Endodermal cell (in vitro differentiated cells): ENCODE measurements at places on chromosomes 13 and 19.

DNA sequence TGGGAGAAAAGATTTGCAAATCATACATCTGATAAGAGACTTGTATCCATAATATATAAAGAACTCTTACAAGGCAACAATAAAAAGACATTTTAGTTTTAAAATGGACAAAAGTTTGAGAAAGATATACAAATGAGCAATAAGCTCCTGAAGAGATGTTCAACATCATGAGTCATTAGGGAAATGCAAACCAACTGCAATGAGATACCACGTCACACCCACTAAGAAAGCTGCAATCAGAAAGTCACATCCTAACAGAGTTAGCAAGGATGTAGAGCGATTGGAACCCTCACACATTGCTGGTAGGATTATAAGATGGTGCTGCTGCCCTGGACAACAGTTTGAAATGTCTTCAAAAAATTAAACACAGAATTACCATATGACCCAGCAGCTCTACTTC is 50.3 kb downstream of the GSX1 start:
- no peak for DNase-seq

DNA sequence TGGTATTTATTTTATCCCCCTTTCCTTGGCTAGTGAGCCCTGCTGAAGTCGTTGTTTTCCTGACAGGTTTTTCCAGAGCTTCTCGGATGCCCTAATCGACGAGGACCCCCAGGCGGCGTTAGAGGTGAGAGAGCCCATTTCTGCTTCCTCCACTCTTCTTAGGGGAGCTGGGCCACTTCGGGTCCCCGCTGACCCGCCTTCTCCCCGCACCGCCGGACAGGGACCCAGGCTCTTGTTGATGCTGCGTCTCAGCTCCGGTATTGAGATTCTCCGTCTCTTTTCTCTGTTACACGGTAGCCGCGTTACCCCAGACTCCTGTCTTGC is 306 bp downstream of the SUGT1 start:
- DNase-seq: no peak

DNA sequence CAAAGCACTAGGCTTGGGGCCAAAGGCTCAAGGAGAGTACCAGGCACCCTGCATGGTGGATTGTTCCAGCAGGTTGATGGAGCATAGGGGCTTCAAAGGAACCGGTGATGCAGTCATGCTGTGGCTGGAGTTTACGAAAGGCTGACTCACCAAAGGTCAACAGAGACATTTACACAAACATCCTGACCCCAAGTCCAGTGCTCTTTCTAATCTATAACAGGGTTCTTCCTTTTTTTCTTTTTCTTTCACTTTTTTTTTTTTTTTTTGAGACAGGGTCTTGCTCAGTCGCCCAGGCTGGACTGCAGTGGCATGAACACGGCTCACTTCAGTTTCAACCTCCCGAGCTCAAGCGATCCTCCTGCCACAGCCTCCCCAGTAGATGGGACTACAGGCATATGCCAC is 35.6 kb upstream of the TPTE2 start:
- no peak for DNase-seq

GRCh38 chr13:97112446-97113152 is 109.5 kb upstream of the MBNL2 start:
- no peak for DNase-seq

DNA sequence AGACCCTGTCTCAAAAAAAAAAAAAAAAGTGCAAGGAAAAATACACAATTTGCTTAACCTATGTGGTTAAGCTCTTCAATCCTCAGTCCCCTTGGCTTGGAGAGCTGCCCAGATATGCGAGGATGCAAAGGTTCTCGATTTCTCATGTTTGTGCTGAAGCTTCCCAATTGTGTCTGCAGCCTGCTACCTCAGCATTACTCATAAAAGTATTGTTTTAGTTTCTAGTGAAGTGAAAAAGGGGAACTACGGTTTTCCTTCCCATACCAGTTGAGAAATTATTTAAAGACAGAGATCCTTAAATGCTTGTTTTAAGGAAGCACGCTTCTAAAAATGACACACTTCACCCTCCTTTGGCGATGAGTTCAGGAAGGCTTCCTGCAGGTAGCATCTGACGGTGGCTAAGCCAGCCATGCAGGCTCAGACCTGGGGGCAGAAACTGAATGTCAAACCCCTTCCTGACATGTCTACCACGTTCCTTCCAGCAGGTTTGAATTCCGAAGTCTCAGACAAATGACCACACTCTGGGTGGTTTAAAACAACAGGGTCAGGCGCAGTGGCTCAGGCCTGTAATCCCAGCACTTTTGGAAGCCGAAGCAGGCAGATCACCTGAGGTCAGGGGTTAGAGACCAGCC is 47.9 kb downstream of the RUBCNL start:
- DNase-seq: no peak

DNA sequence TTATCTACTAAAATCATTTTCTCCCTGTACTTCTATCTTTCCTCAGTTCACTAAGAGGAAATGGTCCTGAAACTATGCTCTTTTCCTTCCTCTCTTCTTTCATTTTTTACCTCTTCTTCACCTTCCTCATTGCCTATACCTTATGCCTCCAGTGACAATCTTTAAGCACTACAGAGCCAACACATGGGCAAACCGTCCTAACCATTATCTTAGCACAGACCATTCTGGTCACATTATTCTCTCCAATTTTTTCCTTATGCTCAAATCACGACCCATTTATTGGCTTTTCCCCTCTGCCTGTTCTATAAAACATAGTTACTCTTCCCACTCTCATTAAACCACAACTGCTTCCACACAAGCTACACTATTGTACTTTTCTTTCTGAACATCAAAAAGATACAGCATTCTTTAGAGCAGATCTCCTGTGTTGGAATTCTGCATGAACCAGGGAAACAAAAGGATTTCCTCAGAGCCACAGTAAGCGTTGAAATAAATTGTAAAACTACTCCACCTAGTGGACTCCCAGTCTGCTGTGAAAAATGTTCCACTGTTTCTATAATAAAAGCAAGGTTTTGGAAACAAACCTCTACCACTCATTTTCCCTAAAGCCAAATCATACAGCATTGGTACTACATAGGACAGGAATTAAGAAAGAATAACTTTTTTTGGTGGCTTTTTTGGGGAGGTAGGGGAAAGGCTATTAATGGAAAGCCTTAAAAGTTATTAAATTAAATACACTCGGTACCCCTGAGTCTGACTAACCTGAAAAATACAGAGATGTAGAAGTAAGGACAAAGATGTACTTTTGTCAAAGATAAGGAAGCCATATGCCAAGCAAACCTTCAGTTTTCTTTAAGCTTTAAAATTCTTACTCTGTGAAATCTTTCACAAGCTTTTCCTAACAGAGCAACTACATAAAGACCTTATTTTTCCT is 19.5 kb downstream of the NUFIP1 start:
- no peak for DNase-seq

- DNase-seq: peak; percentile 13
Measured at GRCh38 chr13:51271528-51272085, 49.4 kb downstream of the FAM124A start.

DNA sequence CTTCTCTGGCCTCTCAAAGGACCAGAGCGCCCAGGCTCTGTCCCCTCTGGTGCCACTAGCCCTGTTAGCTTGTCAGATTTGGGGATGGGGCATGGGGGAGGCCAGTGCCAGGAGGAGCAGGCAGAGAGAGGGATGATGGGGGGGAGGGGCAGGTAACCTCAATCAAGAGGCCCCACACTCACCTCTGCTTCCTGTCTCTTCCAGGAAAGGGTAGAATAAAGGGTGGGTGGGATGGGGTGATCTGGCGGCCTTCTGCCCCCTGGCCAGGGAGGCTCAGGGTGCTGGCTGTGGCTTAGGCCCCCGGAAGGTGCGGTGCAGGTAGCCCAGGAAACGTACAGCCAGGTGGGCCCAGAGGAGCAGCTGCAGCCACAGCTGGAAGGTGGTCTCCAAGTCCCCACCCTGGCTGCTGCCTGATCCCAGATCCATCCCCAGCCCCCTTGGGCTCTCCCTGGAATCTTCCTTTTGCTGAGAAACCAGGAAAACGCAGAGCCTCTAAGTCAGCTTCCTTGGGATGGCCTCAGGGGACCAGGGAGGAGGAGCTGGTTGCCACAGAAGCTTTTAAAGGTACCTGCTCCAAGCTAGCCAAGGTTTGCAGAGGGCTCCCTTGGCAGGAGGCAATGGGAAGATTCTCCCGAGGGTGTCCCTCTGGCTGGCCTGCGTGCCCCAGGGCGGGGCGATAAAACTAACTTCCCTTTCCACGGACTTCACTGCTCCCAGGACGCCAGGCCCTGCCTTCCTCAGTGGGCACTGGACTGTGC is 5.3 kb downstream of the PRKACA start:
- DNase-seq: no peak

- DNase-seq: no peak
Measured at GRCh38 chr13:21522847-21523246, 63.7 kb upstream of the ZDHHC20 start.

DNA sequence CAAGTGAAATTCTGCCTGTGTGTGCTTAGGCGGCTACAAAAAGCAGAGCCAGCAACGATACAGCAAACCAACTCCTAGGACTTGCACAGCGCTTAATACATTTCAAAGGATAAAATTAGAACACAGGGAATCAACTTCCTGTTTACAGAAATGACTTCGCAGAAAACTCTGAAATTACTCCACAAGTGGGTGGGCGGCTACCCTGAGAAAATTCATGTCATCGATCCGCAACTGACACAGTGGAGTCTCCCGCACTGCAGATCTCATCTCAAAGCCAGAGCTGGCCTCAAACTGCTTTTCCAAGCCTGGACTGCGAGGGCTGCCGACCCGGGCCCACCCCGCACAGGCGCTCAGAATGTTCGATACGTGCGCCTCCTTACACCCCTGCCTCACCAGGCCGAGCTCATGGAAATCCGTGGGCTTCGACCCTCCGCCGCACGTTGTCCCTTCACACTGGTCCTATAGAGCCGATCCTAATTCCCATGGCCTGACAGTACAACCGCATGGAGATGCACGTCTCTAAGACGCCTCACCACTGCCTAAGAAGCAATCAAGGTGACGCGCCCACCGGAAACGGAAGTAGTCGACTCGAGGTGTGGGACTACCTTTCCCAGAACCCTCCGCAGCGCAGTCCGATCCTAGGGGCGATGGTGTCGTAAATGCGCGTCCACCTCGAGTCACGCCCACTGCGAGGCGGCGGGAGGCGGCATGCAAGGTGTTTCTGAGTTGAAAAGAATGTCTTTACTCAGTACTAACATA is at the start of gene ZNF229:
TSS of gene ZNF229 (minus strand) at position 557 of the 759 bp plus-strand sequence. CDS start 5,625 bp downstream, outside the sequence.
- DNase-seq: peak; percentile 97

DNA sequence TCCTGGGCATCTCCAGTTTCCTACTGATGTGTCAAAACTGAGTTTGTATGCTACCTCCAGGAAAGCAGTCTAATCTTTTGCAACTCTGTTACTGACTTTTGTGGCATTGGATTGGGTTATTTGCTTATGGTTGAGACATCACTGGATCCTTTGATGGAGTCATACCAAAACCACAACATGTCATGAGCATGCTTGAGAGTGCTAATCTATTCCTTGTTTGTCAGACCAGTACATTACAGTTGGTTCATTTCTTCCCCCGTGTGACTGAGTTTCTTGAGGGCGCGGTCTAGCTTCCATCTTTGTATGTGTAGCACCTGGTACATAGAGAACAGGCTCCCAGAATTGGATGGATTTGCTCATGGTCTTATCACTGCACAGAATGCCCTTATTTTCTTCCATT is 43.2 kb downstream of the SUGT1 start:
- no peak for DNase-seq

GRCh38 chr19:5452594-5453565 is 2.3 kb upstream of the ZNRF4 start:
- no peak for DNase-seq

DNA sequence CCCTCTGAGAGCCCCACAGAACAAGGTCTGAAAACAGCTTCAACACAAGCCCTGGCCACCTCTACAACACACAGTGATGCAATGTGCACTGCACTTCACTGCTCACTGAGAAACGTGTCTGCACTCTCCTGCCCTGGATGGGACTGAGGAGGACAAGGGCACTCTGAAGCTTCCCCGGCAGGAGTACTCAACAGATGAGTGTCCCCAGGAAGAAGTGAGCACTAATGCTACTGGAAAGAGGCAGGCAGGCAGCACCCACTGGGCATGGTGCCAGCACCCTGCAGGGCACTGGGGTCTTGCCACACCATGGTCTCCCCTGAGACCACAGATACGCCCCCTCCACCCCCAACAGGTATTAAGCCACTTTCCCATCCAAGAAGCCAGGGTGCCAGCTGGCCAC is 17.7 kb upstream of the SLC35E1 start:
- DNase-seq: no peak

GRCh38 chr19:50861496-50862286 is 7.0 kb downstream of the KLK3 start:
- no peak for DNase-seq

- DNase-seq: peak; percentile 81
Measured at GRCh38 chr19:40502647-40503319, 36.0 kb downstream of the SPTBN4 start.

- no peak for DNase-seq
Measured at GRCh38 chr13:30186634-30187415, 120.5 kb downstream of the KATNAL1 start.

- no peak for DNase-seq
Measured at GRCh38 chr13:46968450-46968849, 71.6 kb upstream of the HTR2A start.

DNA sequence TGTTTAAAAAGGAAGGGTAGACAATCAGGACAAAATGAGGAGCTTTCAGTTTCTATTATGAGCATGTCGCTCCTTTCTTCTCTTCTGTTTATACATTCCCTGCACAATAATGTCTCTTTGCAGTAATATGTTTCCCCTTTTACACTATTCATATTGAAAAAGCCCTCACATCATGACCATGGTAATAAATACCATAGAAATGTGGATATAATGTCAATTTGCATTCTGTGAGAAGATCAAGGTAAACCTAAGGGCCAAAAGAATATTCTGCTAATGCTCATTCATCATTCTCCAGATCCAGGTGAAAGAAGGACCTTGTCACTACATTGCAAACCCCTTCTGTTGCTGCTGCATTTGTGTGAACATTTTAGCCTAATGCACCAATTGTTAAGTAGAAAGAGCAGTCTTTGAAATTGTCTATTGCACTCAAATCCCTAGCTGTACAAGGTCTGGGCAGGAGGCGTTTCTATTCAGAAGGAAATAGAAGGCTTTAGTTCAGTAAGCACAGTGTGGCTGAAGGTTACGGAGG is 117.6 kb upstream of the SOX21 start:
- DNase-seq: no peak
